ENCODE measurements at places on chromosomes 16 and 17.

DNA sequence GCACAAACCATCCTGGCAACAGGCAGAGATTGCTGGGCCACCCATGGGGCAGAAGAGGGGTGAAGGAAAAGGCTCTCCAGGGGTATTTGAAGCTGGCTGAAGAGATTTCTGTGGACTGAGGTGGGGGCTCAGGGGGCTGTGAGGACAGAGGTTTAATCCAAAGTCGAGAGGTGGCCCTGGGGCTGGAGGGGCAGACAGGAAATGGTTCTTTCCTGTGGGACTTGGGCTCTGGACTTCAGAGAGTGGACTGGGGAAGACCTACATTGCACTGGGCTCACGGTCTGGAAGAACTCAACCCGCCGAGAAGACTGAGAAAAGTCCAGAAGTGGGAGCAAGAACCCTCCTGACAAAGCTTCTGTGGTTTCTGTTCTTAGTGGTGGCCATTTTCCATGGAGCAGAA lies 2.9 kb downstream of the CCDC42 start:
- DNase-seq = no peak

- DNase-seq = no peak
Observed at GRCh38 chr16:75627851-75628250, 4.8 kb upstream of the ADAT1 start.

DNA sequence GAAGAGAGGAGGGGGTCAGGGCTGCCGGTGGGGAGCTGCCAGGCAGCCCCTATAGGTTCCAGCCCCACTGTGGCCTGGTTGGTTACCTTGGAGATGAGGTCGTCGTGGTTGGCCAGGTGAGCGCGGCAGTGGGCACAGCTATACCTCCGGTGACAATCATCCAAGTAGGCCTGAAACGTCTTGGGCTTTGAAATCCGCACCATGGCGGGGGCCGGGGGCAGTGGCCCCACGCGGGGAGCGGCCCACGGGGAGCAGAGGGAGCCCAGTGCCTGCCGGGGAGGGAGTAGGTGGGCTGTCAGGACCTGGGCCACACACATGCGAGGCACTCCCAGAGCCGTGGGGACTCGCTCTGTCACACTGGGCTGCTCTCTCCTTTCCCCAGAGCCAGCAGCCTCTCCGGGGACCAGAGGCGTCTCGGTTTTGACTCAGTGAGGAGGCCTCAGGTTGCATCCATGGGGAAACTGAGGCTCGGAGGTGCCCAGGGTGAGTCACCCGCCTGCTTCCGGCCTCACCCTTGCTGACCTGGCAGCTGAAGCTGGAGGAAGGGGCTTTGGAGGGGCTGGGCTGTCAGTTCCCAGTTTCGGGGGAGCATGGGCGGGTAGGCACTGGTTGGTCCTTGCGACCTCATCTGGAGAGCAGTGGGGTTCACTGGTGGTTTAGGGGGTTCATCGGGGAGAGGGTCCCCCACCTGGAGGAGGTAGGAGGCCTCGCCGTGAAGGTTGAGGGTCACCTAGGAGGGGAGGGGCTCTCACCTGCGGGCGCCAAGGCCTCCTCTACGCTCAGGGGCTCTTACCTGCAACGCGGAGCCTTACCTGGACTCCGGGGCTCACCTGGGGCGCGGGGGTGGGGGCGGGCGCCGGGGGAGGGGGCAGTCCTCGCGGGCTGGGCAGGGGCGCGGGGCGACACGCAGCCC lies 591 bp downstream of the YPEL3 start:
- no peak for DNase-seq

DNA sequence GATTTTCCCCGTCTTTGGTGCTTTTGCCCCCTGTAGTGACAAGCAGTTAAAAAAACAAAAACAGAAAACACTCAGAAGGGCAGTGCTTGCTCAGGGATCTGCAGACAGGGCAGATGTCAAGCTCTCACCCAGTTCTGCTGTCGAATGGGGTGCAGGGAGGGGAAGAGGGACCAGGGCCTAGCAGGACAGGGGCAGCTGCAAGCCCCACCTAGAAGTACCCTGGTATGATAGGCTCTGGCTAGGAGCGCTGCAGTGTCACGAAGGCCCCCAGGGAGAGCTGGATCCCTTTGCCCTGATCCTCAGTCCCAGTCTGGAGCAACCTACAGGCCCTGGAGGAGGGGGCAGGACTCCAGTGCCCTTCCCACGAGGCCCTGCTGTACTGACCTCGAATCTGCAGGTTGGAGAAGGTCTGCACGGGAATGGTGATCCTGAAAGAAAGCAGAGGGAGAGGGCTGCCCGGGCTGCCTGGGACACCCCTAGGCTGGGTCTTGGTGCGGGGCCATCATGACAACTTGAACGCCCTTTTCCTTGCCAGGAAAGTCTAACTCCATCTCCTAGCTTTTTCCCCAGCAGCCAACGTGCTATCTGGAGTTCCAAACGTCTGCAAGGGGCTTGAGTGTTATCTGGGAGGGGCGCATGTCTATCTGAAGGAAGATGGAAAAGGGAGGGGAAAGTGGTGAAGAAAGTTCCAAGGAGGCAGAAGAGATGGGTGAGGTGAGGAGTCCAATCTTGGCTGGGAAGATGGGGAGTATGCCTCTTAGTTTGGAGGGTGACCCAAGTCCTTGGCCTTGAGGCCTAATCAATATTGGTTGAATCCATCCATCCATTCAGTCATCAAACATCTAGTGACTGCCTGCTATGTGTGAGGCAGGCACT lies 4.8 kb downstream of the GFAP start:
- no peak for DNase-seq

- no peak for DNase-seq
Observed at GRCh38 chr17:71286625-71287024, 834.2 kb upstream of the SOX9 start.

GRCh38 chr17:39755554-39756379 lies 18.0 kb downstream of the GRB7 start:
- no peak for DNase-seq

- no peak for DNase-seq
Observed at GRCh38 chr16:89917773-89918452, 749 bp upstream of the MC1R start.

DNA sequence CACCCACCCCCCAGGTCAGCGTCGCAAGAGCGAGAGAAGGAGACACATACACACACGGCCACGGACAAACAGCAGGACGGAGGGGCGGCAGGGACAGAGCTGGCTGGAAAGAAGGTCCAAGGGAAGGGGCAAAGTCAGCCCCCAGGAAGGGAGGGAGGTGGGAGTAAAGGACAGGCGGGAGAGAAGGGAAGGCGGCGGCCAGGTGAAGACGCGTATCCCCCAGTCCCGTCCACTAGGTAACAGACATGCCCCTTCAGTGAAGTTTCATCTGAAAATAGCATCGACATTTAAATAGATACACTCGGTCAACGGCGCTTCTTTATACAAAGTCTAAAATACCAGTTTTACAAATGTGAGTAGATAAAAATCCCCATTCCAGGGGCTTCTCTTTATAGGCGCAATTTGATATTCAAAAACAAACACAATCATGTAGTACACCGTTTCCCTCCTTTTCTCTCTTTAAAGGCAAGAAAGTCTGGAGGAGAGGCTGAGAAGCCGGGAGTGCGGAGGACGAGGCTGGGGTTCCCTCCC lies 4.5 kb downstream of the CBX8 start:
- no peak for DNase-seq

DNA sequence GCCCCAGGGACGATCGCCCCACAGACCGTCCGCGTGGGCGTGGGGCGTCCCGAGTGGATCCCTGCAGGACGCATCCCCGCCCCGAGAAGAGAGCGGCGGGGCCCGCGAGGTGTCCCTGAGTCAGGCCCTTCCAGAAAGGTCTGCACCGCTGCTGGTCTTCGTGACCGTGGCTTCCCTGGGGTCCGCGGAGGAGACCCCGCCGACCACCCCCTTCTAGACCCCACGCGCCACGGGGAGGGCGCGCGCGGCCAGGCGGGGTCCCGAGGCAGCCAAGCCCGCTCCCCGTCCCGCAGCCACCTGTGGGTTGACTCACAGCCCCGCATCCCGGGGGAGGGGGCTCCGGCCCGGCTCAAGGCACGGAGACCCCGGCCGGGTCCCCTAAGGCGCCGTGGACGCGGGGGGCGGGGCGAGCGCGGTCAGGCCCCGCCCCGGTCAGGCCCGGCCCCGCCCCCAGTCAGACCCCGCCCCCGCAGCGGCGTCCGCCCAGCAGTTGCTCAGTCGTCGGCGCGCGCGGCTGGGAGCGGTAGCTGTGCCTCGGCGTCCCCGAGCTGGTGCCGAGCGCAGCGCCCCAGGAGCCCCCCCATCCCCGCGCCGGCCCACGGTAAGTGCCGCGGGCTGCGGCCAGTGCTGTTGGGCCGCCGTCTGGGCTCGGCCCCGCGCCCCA lies at the start of gene BAIAP3:
TSS of gene BAIAP3 (plus strand) at position 497 of the 664 bp plus-strand sequence. CDS start 4,905 bp downstream, outside the sequence.
- DNase-seq = no peak

DNA sequence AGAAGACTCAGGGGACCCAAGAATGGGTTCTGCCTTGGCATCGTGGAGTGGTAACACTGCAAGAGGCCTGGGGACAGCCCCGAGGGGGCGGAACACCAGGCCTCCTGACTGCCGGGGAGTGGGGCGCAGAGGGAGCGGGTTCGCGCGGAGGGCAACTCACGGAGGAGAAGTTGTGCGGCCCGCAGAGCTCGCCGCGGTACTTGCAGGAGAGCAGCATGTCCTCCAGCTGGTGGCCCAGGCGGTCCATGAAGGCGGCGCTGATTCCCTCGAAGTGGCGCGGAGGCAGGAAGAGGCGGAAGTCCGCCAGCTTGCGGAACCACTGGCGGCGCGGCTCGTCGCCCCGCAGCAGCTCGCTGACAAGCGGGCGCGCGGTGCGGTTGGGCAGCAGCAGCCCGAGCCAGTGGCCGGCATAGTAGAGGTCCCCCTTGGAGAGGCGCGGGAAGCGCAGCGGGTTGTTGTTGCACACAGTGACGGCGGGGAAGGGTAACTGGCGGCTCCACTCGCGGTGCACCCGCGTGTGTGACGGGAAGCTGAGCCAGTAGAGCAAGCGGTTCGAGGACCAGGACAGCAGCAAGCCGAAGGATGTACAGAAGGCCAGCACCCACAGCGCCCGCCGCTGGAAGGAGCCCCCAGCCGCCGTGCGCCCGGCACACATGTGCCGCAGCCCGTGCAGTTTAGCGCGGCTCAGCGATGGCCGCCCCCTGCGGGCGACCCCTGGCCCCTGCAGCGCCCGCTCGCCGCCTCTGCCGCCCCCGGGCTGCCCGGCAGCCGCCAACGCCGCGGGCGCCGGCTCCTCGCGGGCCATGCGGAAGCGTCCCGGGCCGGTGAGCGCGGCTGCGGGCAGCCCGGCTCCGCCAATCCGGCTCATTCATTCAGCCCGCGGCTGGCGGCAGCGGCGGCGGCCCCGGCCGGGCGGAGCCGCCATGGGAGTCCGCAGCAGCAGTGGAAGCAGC lies 1.6 kb downstream of the ASIC2 start:
- DNase-seq = no peak

DNA sequence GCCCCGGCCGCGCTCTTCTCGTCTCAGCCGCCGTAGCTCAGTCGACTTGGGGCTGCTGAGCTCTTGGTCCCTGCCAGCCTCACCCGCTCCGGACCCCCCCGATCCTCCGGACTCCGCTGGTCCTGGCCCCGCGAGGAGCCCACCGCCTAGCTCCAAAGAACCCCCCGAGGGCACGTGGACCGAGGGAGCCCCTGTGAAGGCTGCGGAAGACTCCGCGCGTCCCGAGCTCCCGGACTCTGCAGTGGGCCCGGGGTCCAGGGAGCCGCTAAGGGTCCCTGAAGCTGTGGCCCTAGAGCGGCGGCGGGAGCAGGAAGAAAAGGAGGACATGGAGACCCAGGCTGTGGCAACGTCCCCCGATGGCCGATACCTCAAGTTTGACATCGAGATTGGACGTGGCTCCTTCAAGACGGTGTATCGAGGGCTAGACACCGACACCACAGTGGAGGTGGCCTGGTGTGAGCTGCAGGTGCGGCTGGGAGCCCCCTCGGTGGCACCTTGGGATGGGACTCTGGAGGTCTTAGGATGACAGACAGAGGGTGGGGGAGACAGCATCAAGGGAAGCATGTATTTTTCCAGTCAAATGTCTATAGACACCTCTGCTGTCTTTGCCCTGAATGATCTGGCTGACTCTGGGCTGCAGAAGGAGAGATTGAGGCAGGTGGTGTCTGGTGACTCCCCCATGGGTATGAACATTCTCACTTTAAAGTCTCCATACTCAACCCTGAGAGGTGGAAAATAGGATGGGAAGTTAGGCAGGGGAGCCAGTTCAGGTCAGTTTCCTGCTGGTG lies 635 bp downstream of the WNK4 start:
- DNase-seq = no peak

GRCh38 chr17:42908872-42909700 lies 8.5 kb downstream of the G6PC1 start:
- DNase-seq = peak; percentile 6

GRCh38 chr17:56158915-56159825 lies 5.9 kb downstream of the ANKFN1 start:
- DNase-seq = no peak

DNA sequence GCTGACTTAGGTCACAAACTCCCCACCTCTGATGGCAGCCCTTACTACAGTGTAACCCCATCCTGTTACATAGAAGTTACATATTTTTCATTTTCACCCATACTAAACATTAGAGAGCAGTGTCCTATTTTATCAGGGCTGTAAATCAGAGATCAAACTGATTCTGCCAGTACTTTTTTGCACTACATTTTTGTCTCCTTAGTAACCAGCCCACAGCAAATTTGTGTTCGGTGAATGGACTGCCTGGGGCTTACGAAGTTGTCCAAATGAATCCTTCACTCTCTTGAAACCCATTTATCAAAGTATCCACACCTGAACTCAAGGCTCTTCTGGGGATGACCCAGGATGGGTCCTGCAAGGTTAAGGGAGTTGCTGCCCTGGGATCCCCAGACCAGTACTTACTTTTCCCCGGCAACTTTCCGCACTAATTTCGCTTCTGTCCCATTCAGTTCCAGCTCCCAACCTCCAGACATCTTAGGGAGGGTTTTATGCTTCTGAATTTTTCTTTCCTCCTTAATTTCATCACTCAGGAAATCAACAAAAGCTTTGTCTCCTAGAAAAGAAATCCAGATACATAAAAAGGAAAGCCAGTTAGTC lies 1.1 kb downstream of the C1QBP start:
- no peak for DNase-seq

- no peak for DNase-seq
Observed at GRCh38 chr16:66516509-66516807, 33.5 kb downstream of the TK2 start.

GRCh38 chr16:684961-685696 lies 995 bp upstream of the JMJD8 start:
- DNase-seq = no peak

DNA sequence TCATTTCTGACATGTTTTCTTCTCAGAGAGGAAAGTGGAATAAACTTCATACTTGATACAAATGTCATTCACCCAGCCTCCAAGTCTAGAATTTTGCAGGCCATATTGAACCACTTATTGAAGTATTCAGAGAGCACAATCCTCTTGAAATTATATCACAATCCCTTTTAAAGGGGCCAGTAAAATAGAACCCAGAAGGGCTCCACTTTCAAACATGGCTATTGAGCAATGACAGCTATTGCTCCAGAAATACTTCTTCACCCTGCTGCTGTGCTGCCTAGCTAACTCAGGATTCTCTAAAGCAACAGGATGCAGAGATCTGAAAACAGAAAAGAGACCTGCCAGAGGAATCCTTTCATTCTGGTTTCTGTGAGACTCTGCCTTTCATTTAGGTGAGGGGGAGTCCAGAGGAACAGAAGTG lies 275.0 kb upstream of the CDH5 start:
- no peak for DNase-seq

GRCh38 chr17:48037838-48038323 lies 284 bp upstream of the COPZ2 start:
- no peak for DNase-seq

- no peak for DNase-seq
Observed at GRCh38 chr17:18917506-18918032, 34.4 kb upstream of the SLC5A10 start.

- DNase-seq = no peak
Observed at GRCh38 chr16:2358811-2359210, 18.3 kb upstream of the ABCA3 start.
